Posterior vena cava (tissue), 2 donors: ENCODE measurements at places on chromosomes 6 and 20. TPM values are rescaled to one million over a fixed set of nuclear protein-coding genes. Genes with fewer than 3 reads are reported as not detected.

Gene EBF4
- 17.4 TPM for total RNA-seq

Gene CEP57L1
- total RNA-seq = 14.4 TPM

DNA sequence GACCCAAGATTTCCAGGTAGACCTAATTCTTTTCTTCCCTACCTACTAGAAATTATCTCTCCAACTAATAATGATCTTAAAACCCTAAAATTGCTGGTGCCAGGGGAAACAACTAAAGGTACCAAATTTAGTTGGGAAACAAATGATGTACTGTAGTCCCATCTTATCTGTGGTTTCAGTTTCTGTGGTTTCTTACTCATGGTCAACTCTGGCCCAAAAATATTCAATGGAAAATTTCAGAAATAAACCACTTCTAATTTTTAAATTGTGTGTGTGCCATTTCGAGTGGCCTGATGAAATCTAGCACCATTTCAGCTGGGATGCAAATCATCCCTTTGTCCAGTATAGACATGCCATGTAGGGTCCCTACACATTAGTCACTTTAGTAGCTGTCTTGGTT is 475.2 kb upstream of the EPHA7 start:
- DNase-seq = no peak

GRCh38 chr6:54291738-54292137 is 16.5 kb upstream of the TINAG start:
- DNase-seq = no peak
